DMS153 (cell line): ENCODE measurements at places on chromosomes 3 and 15.

GRCh38 chr3:104785947-104786346 lies 580.8 kb upstream of the ALCAM start:
- no peak for DNase-seq

DNA sequence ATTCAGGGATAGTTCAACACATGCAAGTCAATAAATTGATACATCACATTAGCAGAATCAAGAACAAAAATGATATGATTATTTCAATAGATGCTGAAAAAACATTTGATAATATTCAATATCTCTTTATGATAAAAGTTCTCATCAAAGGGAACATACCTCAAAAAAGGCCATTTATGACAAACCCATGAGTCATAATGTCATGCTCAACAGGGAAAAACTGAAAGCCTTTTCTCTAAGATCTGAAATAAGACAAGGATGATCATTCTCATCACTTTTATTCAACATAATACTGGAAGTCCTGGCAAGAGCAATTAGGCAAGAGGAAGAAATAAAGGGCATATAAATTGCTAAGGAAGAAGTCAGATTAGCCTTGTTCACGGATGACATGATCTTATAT lies 54.1 kb upstream of the TMEM158 start:
- DNase-seq = no peak

GRCh38 chr3:38165722-38166387 lies 518 bp downstream of the OXSR1 start:
- no peak for DNase-seq

DNA sequence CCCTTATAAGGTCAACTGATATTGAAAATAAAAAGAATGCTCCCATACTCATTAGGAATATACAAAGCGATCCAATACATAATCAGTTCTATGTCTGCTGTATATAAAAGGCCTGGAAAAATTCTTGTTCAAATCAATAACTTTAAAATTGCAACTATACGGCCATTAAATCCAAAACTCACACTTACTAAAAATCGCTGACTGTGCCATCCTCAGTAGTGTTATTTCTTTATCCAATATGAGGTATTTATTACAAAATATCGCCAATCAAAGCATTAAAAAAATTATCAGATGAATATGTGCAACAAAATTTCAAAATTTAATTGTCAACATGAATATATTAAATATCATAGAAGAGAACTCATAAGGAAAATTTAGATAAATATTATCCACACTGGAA lies 146.5 kb downstream of the PLD1 start:
- no peak for DNase-seq

GRCh38 chr3:137468446-137468845 lies 295.7 kb upstream of the SOX14 start:
- no peak for DNase-seq

DNA sequence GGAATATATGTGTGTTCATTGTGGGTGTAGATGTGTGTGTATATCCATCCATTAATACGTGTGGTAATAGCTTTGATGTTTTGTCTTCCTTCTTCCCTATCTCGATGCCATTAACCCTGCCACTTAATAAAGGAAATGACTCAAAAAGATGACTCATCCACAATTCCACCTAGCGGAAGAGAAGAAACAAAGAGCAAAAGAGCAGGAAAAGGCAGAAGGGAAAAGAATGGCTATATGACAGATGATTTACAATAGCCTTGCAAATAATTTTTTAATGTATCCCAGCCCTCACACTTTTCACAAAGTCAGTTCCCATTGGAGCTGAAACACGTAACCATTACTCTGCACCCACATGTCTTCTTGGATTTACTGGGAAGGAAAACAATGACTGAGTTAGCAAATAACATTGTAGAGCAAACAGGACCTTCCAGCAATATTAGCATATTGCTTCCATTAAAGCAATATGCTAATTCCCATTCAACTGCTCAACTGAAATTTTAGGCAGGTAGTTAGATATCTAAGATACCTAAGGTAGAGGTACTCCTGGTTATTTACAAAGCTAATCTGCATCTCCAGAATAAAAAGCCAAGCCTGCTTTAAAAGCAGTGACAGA lies 197.2 kb downstream of the KCNAB1 start:
- DNase-seq = peak; percentile 71

GRCh38 chr3:53084310-53085001 lies 38.6 kb upstream of the SFMBT1 start:
- no peak for DNase-seq

- no peak for DNase-seq
Observed at GRCh38 chr3:49715611-49716121, 3.8 kb downstream of the AMIGO3 start.

- no peak for DNase-seq
Observed at GRCh38 chr15:81843226-81843625, 202.6 kb downstream of the MEX3B start.

- DNase-seq = no peak
Observed at GRCh38 chr3:66542153-66542552, 41.3 kb upstream of the LRIG1 start.

DNA sequence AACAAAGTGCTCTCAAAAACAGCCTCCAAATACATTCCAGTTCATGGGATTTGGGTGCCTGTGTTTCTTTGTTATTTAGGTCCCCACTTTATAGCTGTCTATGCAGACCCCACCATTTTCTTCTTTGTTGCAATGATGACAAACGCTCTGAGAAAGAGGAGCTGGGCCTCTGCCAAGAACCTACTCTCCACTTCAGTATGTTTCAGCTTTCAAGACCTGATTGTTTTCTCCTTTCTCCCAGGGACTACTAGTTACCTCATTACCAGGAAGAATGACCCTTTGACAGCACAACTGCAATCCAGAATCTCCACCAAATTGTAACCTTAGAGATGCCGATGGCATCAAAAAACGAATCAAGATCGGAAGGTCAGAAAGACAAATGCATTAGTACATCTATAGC lies 236.8 kb downstream of the MEIS2 start:
- DNase-seq = no peak

GRCh38 chr15:57604507-57604906 lies 12.8 kb downstream of the MYZAP start:
- no peak for DNase-seq

DNA sequence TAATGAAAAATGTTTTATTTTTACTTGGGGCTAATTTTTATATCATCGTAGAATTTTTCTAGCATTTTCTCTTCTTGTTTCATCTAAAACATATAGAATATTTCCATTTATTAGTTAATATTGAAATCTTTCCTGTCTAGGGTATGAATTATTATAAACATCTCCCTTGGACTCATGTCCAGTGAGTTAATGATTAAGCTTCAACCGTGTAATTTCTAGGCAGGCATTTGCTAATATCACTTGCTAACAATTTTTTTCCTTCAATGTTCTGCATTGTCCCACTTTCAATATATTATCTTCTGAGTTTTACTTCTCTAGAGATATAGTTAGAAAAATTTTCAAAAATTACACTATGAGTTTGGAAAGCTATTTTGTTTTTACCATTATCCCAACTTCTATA lies 1371.6 kb upstream of the EPHA6 start:
- DNase-seq = no peak

- no peak for DNase-seq
Observed at GRCh38 chr3:38117748-38118420, 19.0 kb downstream of the ACAA1 start.

DNA sequence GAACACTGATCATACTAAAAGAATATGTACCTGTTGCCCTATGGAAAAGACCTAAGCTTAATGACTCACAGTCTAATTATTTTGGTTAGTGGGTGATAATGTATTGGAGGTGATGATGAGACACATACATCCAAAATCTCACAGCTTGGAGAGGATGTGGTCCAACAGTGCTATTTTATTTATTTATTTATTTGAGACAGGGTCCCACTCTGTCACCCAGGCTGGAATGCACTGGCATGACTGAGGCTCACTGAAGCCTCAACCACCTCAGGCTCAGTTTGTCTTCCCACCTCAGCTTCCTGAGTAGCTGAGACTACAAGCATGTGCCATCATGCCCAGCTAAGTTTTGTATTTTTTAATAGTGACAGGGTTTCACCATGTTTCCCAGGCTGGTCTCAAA lies 35.0 kb downstream of the LPP start:
- DNase-seq = no peak

DNA sequence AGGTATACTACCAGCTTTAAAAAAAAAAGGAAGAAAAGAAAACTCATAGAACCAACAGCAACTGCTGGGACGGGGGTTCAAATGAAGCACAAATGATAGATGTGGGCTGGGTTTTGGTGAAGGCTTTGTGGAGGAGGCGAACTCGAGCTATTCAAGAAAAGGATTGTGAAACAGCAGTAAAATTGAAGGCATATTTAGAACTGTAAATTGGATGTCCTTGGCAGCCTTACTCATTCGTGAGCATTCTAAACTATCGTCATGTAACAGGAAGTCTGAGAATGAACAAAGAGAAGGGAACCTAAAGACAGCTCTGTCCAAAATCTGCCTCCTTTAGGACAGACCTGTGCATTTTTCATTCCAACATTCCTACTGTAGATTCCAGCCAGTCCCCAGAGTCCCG lies 97.8 kb downstream of the LARS2 start:
- DNase-seq = no peak

GRCh38 chr3:133486658-133487057 lies 86.8 kb downstream of the BFSP2 start:
- no peak for DNase-seq

DNA sequence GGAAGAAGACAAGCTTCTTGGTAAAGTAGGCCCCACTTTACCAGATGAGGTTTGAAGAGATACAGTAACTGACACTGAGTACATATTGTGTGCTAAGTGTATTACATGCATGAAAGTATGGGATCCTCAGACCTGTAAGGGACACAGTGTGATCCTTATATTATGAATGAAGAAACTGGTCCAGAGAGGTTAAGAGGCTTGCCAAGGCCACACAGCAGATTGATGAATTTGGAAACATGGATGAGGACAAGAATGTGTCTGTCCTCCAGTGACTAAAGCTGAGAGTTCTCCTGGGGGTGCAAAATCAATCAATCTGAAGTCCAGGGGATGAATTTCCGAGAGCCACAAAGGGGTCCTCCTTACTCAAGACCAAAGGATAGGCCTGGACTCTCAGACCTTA lies 31.4 kb upstream of the MRPS22 start:
- no peak for DNase-seq

- no peak for DNase-seq
Observed at GRCh38 chr3:157300094-157300493, 136.6 kb upstream of the PTX3 start.

GRCh38 chr3:125437631-125438435 lies 62.7 kb upstream of the ZNF148 start:
- no peak for DNase-seq

- DNase-seq = no peak
Observed at GRCh38 chr3:59798372-59799086, 748.7 kb upstream of the CFAP20DC start.

DNA sequence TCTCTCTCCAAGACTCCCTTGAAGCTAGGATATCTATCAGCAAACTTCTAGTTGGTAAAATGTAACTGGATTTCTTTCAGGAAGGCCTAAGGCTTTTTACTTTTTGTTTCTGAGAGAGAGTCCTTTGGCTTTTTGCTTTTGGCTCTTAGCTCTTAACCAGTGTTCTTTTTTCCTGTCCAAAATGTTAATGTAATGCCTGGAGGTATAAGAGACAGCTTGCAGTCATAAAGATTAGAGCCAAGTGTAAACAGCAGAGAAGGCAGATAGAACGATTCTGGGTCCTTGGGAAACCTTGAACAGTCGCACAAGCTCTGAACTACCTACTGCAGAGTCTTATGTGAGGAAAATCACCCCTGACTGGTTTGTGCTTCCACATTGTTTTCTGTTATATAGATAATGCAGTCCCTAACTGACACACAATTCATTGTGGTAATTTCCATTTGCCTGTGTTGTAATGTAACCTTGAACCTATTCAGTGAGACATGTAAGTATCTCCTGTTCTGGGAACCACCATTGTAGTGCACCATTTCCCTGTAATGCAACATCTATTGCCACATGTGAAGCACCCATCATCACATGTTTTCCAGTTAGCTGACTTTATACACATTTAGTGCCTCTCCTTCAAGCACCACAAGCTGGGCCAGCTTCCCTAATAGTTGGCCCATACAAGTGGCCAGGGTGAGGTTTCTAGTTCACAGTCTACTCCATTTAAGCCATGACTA lies 1311.9 kb downstream of the ROBO1 start:
- DNase-seq = no peak

DNA sequence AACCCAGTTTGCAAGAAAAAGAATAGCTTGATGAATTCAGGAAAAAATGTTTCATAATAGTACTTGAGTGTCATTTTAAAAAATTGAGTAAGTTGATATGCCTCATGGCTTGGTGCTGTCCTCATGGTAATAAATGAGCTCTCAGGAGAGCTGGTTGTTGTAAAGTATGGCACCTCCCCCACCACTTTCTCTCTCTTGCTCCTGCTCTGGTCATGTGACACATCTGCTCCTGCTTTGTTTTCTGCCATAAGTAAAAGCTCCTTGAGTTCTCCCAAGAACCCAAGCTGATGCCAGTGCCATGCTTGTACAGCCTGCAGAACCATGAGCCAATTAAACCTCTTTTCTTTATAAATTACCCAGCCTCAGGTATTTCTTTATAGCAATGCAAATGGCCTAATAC lies 108.8 kb upstream of the CRBN start:
- DNase-seq = no peak

DNA sequence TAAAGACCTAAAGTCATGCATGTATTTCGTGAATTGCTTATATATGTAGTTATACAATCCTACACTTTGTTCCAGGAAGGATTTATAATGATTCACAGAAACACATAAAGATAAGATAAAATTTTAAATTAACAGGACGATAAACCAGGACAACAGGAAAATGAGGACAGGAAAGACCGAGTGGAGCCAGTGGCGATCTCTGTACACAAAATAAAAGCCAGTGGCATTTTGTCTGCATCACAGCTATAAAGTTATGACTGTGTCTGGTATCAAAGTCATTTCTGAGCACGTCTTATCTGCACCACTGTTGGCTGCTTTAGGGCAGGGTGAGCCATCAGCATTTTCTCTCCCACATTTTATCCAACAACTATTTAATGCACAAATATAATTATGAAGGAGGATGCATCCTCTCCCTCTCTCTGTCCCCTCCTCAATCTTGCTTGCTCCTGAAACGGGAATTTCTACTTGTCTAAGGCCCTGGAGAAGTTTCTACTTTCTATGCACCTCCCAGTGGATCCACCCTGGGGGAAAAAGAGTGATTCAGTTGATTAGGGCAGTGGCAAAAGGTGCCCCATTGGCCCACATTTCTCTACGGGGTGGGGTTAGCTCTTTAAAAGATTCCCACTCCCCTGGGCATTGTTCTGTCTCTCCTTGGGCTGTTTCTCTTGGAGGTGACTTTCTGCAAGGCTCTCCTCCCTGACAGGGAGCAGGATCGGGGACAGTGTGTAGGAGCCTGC lies 159.4 kb upstream of the UBE2E1 start:
- DNase-seq = no peak

DNA sequence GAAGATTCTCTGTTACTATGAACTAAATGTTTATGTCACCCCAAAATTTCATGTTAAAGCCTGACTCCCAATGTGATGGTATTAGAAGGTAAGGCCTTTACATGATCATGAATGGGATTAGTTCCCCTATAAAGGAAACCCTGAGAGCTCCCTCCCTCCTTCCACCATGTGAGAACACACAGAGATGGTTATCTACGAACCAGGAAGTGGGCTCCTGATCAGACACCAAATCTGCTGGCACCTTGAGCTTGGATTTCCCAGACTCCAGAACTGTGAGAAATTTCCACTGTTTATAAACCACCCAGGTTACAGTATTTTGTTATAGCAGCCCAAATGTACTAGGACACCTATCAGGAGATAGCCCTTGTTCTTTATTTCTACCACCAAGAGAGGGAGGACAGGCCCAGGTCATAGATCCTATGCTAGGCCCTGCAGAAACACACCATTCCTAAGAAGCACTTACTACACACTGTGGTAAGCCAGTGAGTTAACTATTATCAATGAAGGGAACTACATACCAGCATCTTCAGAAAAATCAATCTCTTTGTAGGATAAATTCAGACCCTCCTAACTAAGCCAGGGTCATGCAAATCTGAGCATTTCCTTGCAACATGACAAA lies 59.0 kb downstream of the PRKAR2A start:
- DNase-seq = no peak
